Sciatic nerve (tissue), 2 donors: ENCODE measurements at places on chromosomes 7 and 10.

DNA sequence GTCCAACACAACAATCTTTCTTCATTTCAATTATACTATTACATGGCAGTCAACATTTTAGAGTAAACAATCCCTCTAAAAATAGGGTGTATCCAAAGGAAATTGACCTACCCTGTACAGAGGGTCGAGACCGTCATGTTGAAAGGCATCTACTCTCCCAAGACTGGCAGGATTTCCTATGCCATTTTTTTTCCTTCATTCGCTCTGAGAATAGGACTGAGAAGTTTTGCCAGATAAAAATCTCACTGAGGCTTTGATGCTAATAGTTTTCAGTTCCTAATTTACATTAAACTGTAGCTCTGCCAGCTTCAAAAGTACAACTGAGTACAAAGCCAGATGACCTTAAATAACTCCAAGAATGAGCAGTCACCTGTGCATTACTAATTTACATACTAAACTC, 84.5 kb upstream of the SEMA3C start:
- no peak for DNase-seq

DNA sequence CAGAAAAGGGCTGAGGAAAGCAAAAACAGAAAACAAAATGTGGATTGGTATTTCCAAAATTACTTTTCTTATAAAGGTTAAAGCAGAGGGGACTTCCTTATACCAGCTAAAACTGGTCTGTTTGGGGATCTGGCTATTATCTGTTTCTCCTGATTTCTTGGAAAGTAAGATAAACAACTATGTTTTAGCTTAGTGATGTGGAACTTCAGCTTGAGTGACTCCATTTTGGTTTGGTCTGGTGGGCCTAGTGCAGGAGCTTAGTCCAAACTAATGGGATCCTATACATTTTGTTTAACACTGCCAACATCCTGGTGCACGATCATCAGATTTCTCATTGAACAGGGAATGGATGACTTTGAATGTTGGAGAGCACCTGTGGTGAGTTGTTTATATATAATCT, 283.5 kb downstream of the ADK start:
- DNase-seq, result no peak

DNA sequence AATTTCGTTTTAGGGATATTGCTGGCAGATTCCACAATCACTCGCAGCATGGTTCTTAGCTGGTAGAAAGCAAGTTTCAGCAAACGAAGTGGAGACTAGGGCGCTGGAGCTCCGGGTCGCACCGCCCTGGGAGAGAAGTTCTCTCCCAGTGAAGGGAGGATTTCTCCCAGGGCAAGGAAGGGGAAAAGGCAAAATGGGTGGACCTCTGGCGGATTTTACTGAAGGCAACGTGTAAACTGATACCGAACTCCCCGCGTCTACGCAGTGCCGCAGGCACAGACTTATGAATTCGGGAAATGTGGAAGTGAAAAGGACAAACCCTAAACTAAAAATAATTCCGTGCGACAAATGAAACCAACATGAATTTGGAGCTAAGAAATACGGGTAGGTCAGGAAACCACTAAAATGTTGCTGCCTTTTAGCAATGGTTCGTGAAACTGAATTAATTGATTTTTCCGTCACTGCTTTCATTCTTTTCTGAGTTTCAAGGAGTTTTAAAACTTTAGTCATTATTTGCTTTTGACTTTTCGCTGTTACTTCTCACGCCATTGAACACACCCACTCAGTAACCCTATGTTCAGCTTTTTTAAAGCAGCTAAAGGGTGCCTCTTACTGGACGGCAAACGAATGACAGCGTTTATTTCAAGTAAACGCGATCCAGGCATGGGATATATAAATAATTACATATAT, at the start of gene MYOF:
Gene MYOF, minus strand, starts transcription at position 190 of the 690 bp plus-strand sequence. Its CDS starts 140 bp downstream, at position 50.
- peak; percentile 70 for DNase-seq

DNA sequence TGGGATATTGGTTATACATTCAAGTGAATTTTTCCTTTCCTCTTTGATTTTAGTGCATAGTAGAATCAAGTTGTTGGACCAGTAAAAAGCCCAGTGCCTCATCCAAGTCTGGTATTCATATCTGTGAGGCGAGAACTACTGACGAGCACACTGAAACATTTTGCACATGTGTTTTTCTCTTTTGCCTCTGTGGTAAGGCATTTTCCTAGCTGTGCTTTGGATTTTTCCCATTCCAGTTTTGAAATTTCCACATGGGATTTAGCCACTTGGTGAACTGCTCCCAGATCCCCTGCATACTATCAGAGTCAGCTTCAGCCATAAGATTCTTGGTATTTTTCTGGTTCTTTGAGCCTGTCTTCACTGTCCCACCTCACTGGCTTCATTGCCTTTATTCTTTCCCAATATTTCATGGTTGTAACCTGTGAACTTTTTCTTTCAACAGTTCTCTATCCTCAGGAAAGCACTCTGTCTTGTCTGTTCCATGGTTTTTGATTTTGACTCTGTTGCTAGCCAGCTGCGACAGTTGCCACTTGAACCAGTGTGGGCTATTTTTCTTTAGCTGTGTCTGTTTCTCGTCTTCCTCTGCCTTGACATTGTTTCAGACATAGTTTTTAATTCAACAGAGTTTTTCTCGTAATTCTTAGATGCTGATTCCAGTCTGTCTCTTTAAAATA, 239.0 kb downstream of the REEP3 start:
- DNase-seq, result no peak

DNA sequence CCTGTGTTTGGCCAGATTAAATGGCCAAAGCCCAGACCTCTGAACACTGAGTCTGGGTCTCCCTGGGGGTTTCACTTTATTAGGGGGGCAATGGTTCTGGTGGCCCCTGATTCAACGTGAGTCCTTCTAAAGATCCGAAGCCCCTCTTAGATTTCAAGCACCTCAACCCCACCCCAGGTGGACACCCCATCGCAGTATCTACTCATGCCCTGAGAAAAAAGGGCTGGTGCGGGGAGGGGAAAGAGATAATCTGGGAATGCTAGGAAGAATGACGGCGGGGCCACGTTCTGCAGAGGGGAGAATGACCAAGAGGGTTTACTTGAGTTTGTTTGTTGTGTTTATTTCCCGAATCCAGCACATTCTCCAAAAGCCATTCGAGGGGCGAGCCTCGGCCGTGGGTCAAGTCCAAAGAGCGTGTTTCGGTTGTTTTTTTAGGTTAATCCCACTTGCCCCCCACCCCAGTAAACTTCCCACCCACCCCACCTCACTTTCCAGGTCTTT, 832 bp downstream of the PDLIM1 start:
- DNase-seq, result no peak

- DNase-seq, result no peak
Measured at GRCh38 chr7:28298870-28299518, 113.3 kb upstream of the CREB5 start.

DNA sequence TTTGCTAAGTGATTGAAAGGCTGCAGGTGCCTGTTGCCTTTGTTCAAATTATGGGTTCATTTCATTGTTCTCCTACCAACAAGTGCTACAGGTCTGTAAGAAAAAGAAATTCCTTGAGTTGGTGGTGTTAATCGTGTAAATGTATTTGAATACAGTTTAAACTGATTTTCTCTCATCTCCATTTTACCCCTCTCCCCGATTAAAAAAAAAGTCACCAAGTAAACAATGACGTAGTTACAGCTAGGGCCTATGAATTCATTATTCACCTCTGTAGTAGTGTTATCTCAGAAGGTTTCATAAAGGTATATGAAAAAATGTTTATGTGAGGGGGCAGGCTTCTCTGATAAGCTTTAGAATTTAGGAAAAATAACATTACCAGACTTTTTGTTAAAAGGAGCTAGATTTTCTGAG, 1.1 kb downstream of the REEP3 start:
- DNase-seq, result no peak

DNA sequence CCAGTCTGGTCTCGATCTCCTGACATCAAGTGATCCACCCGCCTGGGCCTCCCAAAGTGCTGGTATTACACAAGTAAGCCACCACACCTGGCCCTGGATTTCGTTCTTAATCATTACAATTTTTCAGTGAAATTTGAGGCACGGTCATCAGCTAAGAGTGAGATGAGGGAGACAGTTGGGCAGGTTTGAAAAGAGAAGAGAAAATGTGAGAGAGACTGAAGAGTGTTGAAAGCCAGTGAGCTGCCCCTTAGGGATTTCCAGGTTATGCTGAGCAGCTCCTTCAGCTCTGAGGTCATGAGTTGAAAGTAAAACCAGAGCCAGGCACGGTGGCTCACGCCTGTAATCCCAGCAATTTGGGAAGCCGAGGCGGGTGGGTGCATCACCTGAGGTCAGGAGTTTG, 5.9 kb upstream of the UPF2 start:
- DNase-seq, result no peak

DNA sequence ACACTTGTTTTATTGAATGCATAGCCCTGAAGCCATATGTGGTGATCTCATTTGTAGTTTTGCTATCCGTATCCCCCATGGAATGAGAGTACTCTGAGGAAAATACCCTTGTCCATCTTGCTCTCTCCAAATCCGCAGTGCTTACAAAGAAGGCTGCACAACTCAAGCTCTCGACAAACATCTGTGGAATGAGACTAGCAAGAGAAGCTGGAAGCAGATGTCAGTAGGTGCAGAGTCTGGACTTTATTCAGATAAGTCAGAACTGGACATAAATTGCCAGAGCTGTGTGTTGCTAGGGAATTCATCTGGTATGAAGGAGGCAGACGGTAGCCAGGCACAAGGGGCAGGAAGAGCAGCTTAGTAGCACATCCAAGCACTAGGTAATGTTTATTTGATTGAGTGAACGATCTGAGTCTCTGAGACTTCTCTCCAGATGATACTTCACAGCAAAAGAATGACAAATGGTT, 1046.2 kb downstream of the XPNPEP1 start:
- DNase-seq, result no peak
